Spinal cord (tissue), 10 donors: ENCODE measurements at places on chromosomes 16 and 17.

DNA sequence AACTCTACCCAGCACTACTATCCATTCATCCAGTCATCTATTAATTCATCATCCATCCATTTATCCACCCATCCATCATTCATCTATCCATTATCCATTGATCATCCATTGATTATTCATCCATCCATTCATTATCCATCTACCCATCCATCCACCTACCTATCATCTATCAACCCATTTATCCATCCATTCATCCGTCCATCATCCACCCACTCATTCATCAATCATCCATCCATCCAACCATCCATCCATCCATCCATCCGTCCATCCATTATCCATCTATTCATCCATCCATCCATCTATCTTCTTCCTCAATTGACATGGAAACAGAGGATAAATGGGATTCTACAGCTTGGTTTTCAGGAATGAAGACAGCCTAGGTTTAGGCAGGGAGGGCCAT is 12.0 kb downstream of the SLC4A1 start:
- DNase-seq, result no peak

- DNase-seq, result no peak
Observed at GRCh38 chr17:64393000-64393402, 2.3 kb upstream of the PECAM1 start.

DNA sequence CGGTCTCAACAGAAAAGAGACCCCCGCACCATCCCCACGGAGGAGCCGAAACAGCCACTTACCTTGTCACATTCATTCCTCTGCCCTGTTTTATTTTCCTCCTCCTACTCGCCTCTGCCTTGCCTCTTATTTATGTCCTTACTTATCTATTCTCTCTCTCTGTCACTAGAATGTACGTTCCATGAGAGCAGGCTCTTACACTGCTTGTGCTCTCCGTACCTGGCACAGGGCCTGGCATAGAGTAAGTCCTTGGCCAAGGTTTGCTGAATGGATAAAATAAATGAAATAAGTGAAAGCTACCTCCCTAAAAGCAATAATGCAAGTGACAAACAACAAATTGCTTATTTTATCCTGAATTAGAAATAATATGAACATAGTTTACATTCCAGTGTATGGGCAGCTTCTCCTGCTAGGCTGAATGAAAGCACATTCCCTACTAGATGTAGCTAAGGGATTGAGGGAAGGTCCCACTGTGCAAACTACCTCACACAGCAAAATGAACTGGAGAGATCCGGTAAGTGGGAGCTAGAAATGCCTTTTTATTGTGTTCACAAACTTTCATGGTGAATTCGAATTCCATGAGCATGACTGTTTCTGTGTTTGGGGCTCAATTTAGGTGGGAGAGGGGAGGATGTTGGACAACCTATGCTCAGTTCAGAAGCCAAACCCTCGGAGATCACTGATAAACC is 173.1 kb downstream of the PARN start:
- no peak for DNase-seq

GRCh38 chr16:57788252-57788841 is 13.9 kb downstream of the KIFC3 start:
- DNase-seq, result no peak

DNA sequence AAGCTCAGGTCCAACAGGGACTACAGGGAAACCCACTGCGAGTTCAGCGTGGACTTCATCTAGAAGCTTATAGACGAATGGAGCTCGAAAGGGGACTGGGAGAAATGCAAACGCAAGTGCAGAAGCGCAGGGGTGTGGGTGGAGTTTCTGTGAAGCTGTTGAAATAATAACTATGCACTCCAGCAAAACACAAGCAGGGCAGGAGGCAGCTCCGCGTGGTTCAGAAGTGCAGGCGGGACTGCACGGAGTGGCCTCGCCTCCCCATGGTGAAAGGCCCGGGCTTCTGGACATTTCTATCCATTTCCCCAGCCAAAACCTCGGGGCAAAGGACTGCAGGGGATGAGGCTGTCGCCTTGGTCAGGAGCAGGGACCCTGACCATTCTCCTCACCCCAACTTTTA is 74.5 kb downstream of the ZNF423 start:
- no peak for DNase-seq

DNA sequence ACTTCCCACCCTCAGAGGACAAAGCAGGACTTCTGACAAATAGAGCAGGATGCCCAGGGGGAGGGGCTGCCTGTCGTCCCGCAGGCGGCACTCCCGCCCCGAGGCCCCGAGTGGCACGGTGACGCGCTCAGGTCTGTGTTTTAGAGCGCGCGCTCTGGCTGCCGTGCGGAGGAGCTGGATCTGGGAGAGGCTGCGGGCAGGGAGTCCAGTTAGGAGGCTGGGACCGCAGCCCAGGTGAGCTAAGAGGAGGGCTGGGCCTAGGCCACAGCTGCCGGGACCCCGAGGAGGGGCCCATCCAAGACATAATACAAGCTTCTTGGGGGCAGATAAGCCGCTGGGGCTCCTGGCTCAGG is 6.4 kb downstream of the DOC2A start:
- DNase-seq, result no peak

- DNase-seq, result no peak
Observed at GRCh38 chr17:4537451-4538235, 17.5 kb downstream of the MYBBP1A start.

DNA sequence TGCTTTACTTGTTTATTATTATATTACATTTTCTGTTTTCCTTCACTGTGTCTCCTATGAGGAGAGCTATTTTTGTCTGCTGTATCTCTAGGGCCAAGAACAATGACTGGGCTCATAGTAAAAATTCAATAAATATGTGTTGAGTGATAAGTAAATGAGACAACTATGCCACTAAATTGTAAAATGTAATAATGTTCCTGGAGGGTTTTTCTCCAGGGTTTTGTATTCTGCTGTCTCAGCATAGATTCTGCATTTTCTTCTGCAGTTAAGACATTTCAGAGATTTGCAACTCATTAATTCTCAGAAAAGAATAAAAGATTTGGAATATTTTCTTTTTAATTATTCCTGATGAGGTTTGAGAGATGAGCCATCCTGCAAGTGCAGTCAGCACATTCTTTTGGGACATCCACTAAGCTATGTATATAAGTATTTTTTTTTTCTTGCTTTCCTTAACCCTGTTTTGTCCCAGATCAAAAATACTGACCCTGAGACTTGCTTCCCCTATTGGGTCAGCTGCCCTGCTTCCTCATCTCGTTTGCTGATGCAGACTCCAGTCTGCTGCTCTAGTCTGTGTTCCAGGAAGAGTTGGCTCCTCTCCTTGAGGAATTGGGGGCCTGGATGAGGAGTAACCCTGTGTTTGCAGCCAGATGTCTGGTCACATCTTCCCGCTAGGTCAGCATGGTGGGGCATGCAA is 122.9 kb downstream of the ABCA8 start:
- DNase-seq, result no peak

- no peak for DNase-seq
Observed at GRCh38 chr16:49382916-49383315, 9.3 kb downstream of the C16orf78 start.

- no peak for DNase-seq
Observed at GRCh38 chr16:47358816-47359215, 102.0 kb downstream of the ITFG1 start.

DNA sequence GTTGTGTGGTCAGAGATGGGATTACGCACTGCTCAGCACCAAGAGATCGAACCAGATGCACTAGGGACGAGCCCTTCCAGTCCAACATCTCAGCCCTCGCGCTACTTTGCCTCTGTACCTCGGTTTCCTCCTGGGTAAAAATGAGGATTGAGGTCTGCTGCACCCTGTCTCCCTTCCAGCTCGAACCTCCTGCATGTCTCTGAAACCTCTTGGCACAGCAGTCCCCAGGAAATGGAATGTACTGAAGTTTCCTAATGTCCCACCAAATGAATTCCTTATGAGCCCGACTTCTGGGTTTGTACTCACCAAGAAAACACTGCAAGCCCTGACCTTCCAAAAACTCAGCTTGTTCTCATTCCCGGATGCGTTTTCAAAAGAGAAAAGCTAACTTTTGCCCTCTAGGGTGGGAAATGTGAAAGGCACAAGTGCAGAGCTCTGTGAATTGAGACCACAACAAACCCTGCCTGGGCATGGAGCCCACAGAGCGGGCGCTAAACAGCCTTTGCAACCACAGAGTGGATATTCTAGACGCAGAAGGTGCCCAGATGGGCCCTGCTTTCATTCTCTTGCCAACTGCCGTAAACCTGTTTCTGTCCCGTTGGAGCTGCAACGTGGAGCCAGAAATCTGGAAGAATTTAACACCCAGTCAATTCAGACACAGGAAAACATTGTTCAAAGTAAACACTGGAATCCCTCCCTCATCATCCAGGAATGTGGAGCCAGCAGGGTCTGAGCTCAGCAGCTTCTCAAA is 10.3 kb downstream of the CDRT4 start:
- peak; percentile 54 for DNase-seq

- no peak for DNase-seq
Observed at GRCh38 chr16:31348579-31348978, 6.4 kb upstream of the ITGAX start.

- no peak for DNase-seq
Observed at GRCh38 chr16:57791893-57792461, 10.3 kb downstream of the KIFC3 start.

DNA sequence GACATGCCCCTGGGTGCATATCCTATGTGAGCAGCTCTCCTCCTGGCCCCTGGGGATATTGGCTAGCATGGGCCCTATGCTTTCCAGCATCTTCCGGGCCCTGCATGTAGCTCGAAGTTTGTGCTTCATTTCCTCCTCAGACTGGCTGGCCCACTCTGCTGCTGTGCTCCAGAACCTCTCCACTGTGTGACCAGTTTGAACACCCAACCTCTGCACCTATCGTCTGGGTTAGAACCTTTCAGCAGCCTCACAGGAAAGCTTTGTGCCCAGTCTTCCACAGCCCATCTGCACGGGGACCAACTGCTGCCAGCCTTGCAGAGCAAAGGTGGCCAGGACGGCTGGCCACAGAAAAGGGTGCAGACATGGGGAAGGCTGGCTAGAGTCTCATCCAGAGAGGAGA is 10.2 kb upstream of the CLEC18B start:
- DNase-seq, result no peak

- no peak for DNase-seq
Observed at GRCh38 chr16:54265575-54266107, 20.9 kb downstream of the IRX3 start.

DNA sequence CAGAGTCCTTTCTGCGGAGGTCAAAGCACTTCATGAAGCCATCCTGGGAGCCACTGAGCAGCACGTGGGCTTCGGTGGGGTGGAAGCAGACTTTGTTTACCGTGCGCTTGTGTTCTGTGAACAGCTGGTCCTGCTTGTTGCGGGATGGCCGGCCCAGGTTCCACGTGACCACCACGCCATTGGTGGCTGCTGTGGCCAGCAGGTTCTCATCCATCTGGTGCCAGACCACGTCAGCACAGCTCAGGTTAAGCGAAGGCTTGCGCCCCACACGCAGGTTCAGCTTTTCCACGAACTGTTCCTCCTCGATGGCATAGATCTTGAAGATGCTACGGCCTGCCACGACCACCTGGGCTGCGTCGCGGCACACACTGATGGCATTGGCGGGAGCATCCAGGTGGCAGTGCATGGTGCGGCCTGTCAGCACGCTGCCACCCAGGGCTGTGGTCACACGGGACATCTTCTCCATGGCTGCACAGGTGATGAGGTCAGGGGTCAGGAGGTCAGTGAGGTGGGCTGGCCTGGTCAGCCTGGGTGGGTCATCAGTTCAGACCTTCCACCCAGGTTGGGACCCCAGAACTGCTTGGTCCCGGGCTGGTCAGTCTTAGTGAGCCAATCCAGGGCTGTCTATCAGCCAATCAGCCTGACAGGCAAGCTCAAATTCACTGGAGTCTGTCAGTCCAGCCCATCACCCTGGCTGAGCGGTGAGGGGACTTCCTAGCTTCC is 862 bp downstream of the WDR24 start:
- DNase-seq, result no peak

DNA sequence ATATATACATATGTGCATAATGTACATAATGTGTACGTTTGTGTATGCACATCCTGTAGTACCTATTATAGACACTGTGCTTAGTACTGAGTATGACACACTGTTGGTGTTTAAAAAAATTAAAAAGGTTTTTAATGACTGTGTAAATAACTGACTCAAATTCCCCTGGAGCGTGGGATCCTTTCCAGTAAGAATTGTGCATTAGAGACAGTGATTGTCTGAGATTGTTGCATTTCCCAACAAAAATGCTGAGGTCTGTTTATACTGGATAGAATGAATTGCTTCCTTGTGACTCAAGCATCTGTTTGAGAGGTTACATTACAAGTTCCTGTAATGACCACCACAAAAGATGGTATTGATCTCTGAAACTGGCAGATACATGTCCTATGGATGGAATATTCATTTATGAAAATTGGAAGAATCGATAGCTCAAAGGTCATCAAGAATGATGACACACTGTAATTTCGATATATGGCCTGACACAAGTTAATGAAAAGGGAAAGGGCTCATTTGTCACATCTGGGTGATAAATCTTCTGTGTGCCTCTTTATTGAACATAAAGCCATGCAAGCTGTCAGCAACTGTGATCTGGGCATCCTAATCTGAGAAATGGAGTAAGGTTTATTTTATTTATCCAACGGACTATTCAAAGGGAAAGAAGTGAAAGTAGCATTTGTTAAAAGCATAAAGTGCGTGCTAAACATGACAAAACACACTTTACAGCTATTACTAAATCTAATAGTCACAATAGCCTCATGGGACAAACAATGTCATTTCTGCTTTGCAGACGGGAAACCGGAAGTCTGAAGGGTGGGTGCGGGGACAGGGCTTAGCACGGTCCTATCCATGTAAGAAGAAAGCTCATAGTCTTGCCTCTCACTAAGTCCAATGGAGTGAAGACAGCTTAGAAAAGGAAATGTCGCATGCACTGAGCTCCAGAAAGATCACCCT is 228.8 kb downstream of the CDH11 start:
- DNase-seq, result no peak

DNA sequence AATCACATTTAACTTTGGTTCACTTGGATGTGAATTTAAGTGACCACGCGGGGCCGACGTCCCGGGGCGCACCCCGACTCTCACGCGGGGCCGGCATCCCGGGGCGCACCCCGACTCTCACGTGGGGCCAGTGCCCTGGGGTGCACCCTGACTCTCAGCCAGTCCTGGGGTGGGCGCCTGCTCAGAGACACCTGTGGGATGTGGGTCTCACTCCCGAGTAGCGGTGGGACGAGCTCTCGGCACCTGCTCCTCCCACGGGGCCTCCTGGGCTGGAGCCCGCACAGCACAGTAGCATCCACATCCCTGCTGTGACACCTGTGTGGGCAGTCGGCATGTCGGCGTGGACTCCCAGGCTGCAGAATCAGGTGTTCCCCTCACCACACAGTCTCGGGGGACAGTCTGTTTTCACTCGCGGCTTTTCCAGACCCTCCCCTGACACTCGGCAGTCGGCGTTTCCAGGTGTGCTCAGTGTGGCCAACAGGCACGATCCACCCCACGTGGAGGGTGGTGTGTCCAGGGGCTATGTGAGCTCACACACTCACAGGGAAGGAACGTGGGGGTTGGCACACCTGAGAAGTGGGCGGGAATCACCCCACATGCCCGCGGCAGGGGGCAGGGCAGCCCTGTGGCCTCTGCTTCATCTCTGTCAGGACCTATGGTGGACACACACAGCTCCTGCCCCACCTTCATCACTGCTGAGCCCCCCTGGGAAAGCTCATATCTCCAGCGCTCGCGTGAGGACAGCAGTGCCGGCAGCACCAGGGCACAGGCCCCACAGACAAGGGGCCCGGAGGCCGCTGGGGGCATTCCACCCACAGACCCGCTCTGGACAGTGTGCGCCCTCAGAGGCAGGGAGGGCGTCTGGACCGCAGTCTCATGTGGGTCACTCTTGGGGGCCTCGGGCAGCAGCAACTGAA is 51.8 kb downstream of the LMF1 start:
- no peak for DNase-seq

- DNase-seq, result peak; percentile 53
Observed at GRCh38 chr16:51542981-51543815, 392.1 kb upstream of the SALL1 start.
